T-helper 17 cell (primary cell): ENCODE measurements at places on chromosomes 6 and 20. TPM values are rescaled to one million over a fixed set of nuclear protein-coding genes. Genes with fewer than 3 reads are reported as not detected.

REM1 gene
- not detected for total RNA-seq

DNA sequence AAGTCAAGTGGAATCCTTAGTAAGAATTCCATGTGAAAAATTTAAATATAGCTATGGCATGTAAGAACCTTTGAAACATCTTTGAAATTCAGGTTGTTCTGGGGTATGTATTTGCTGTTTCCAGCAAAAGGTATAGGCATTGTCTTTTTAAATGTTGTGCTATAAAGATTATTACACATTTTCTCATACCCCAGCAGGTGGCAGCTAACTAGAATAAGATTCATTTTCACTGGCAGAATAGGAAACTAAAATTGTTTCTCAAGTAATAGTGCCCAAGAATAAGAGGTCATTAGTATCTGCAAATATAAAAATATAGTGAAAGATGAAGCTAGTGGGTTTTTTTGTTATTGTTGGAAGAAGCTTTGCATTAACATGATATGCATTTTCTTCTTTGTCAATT, 1.8 kb downstream of the GRIK2 start:
- no peak for DNase-seq

GRCh38 chr6:140480852-140481251, 1106.4 kb upstream of the CITED2 start:
- DNase-seq: no peak

DNA sequence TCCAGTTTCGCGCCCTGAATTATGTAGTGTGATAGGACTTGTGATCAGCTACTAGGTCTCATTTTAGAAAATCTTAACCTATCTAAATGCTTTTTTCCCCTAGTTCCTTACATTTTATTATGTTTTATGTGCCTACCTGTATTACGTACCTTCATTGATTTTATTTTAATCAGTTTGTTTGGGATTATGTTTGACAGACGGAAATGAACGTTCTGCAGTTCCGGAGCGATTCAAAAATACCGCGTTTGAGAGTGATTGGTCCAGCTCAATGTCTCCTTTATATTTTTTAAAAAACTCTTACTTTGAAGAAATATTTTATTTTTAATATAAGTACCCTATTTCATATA, 114.3 kb upstream of the BTN3A2 start:
- DNase-seq: no peak

DNA sequence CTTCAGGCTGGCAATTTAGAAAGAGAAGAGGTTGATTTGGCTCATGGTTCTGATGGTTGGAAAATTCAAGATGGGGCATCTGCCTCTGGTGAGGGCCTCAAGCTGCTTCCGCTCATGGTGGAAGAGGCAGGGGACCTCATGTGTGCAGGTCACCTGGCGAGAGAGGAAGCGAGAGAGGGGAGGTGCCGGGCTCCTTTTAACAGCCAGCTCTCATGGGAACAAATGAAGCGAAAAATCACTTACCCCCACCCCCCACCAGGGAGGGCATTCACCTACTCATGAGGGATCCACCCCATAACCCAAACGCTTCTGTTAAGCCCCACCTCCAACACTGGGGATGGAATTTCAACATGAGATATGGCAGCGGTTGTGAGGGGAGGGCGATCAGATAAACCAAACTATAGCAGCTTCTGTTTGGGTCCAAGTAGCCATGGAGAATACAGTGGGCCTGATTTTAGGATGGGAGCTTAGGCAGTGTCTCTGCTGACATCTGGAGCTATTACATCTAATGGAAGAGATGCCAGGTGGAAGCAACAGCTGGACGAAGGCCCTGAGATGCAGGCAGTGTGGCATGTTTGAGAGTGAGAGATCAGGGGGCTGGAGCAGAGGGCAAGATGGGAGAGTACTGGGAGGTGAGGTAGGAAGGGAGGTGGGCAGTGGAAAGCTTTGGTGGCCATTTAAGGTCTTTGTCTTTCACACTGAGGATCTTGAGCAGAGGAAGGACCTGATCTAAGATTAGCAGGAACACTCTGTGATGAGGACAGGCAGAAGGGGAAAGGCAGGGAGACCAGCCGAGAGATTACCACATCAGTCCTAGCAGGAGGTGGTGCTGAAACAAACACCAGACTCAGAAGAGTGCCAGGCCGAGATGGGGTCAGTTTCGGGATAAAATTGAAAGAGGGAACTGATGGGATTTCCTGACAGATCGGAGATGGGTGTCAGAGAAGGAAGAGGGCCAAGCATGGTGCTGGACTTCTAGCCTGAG, 161.8 kb downstream of the NFATC2 start:
- DNase-seq: no peak

- DNase-seq: no peak
Observed at GRCh38 chr6:77492530-77492929, 29.2 kb upstream of the HTR1B start.

DNA sequence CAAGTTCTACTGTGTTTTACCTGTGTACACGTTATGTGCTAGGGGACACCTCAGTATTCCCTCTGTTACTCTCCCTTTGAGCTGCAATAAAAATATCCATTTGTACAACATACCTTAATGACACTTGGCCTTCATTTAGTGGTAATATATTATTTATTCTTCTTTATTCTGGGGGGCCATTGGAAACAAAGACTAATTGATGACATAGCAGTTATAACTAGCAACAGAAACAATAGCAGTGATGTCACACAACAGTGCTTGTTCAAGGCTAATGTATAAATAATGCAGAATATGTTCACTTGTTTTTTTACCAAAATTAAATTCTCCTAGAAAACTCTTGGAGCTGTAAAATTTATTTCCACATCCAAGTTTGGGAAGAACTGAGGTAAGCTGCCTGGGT, 92.2 kb upstream of the FAM83B start:
- DNase-seq: no peak

DNA sequence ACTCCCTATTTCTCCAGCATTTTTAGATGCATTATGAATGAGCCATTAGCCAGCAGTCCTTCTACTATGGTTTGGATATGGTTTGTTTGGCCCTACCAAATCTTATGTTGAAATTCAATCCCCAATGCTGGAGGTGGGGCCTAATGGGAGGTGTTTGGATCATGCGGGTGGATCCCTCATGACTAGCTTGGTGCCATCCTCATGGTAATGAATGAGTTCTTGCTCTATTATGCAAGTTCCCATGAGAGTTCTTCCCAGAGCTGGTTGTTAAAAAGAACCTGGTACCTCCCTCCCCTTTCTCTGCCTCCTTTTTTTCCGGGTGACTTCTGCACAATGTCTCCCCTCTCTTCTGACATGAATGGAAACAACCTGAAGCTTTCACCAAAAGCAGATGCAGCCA, 6.2 kb upstream of the CGA start:
- DNase-seq: no peak
